ENCODE measurements at places on chromosomes 16 and 17.

GRCh38 chr17:47278561-47278960 is 24.9 kb downstream of the ITGB3 start:
- DNase-seq, result no peak

- peak; percentile 35 for DNase-seq
Observed at GRCh38 chr17:79944821-79945391, 90.8 kb downstream of the TBC1D16 start.

DNA sequence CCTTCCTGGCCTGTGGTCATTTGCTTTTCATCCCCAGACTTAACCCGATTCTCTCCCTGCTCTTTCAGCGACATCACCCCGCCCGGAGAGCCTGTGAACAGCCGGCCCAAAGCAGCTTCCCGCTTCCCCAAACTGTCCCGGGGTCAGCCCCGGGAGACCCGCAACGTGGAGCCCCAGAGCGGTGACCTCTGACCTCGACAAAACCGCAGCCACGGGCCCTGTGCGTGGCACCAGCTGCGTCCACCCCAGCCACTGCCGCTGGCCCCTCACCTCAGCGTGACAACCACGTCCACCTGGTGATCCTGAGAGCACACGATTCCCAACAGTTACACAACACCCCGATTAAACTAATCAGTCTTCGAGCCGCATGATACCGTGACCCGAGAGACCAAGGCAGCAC is 235.2 kb downstream of the CPPED1 start:
- DNase-seq, result no peak

- no peak for DNase-seq
Observed at GRCh38 chr16:15817446-15817845, 39.4 kb downstream of the MYH11 start.

GRCh38 chr16:7979448-7980132 is 610.7 kb downstream of the TMEM114 start:
- peak; percentile 27 for DNase-seq

GRCh38 chr16:6018848-6019489 is 921.4 kb upstream of the EEF2KMT start:
- DNase-seq, result peak; percentile 41
